ENCODE measurements at places on chromosomes 7 and 10. TPM values are rescaled to one million over a fixed set of nuclear protein-coding genes. Genes with fewer than 3 reads are reported as not detected.

GRCh38 chr7:105014693-105015389 is 836 bp downstream of the KMT2E start:
- H3K27ac ChIP-seq: peak overlapping the region; percentile 99
- no peaks in the 10 kb centered on the region for H3K36me3 ChIP-seq
- peak overlapping the region; percentile 99 for H3K4me3 ChIP-seq
- peaks cover 4% of the 10 kb centered on the region for H3K4me1 ChIP-seq
- peak; percentile 66 for DNase-seq
- no peaks in the 10 kb centered on the region for H3K27me3 ChIP-seq

GRCh38 chr7:22860784-22861482 is 38.3 kb upstream of the TOMM7 start:
- peak overlapping the region; percentile 79 for H3K27ac ChIP-seq
- H3K27me3 ChIP-seq: no peaks in the 10 kb centered on the region
- DNase-seq: no peak
- no peaks in the 10 kb centered on the region for H3K4me1 ChIP-seq

The ELN gene
- 37.4 TPM for total RNA-seq

DNA sequence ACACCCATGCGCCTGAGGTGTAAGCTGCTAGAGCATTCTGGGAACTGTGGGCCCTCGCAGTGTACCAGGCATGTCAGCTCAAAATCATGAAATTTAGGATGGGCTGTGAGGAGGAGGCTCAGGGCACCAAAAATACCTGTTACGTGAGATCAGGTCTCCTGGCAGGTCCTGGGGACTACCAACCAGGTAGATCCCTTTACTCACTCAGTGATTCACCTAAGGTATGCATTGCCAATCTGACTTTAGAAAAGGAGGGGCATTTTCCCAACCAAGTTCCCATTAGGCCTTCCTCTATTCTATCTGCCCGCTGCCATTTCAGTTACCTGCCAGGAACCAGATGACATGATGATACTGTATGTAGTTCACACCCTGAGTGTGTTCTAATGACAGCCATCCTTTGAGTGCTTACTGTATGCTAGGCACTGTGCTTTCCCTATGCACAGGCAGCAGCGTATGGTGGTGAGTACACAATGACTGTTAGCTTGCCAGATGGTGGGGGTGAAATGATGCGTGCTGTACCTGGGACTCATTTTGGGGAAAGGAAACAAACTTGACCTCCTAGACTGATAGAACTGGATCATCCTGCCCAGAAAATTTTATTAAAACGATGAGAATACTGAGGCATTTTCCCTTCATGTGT is 62.0 kb downstream of the CFAP58 start:
- H3K4me1 ChIP-seq: no peaks in the 10 kb centered on the region
- H3K27ac ChIP-seq: no peak overlapping the region
- no peak for DNase-seq
- no peak overlapping the region for H3K4me3 ChIP-seq
- no peaks in the 10 kb centered on the region for H3K27me3 ChIP-seq
- H3K36me3 ChIP-seq: no peaks in the 10 kb centered on the region

- H3K27me3 ChIP-seq: peaks cover 31% of the 10 kb centered on the region
- H3K4me3 ChIP-seq: peak overlapping the region; percentile 34
- DNase-seq: no peak
Measured at GRCh38 chr10:100826983-100827818, 81.8 kb downstream of the PAX2 start.

The C10orf95 gene
- total RNA-seq: not detected

DNA sequence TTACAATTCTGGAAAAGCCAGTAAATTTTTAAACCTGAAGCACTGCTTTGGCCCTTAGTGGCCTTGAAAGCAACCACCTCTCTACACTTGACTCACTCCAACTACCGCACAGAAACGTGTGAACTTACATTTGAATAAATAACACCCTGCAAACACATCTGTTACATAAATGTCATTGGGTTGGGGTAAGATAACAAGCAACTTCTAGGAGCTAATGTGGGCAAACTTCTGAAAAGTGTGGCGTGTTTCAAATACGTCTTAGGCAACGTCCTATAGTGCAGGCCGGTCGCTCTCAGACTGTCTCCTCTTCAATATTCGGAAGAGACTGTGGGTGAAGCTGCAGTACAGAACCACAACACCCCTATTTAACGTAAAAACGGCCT is 474 bp downstream of the ORC5 start:
- H3K27me3 ChIP-seq: no peaks in the 10 kb centered on the region
- H3K4me3 ChIP-seq: peak overlapping the region; percentile 70
- no peak for DNase-seq
- H3K36me3 ChIP-seq: no peaks in the 10 kb centered on the region
- H3K4me1 ChIP-seq: peaks cover 4% of the 10 kb centered on the region
- peak overlapping the region; percentile 88 for H3K27ac ChIP-seq

All from uterus (tissue), 4 donors.